ENCODE measurements at places on chromosomes 1 and 21. TPM values are rescaled to one million over a fixed set of nuclear protein-coding genes. Genes with fewer than 3 reads are reported as not detected.

Gene RPL22
- polyA plus RNA-seq = 542 TPM

Gene LEMD1
- polyA plus RNA-seq = not detected

- H3K4me3 ChIP-seq = peak overlapping the region; percentile 12
- no peaks in the 10 kb centered on the region for H3K27me3 ChIP-seq
- no peak for DNase-seq
- H3K4me1 ChIP-seq = peaks cover 30% of the 10 kb centered on the region
- no peak overlapping the region for H3K27ac ChIP-seq
Observed at GRCh38 chr1:231334952-231335351, 2.7 kb downstream of the EXOC8 start.

DNA sequence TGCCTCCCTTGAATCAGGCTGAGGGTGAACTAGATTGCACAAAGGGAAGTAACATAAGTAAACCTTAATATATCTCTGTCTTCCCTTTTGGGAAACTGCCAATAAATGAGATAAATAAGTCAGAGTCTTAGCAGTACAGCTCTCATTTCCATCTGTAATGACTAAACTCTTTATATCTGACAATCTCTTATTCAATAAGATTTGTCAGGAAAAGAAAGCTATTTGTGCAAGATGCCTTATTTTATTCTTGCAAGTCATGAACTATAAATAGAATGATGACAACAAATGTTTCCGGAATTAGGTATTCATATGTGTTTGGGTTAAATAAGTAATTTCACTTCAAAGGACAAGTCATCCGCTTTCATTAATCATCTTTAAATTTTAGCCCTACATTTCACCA is 229.2 kb downstream of the PTGER3 start:
- no peaks in the 10 kb centered on the region for H3K36me3 ChIP-seq
- H3K27ac ChIP-seq = no peak overlapping the region
- no peak overlapping the region for H3K4me3 ChIP-seq

Gene LCE3E
- not detected for polyA plus RNA-seq

DNA sequence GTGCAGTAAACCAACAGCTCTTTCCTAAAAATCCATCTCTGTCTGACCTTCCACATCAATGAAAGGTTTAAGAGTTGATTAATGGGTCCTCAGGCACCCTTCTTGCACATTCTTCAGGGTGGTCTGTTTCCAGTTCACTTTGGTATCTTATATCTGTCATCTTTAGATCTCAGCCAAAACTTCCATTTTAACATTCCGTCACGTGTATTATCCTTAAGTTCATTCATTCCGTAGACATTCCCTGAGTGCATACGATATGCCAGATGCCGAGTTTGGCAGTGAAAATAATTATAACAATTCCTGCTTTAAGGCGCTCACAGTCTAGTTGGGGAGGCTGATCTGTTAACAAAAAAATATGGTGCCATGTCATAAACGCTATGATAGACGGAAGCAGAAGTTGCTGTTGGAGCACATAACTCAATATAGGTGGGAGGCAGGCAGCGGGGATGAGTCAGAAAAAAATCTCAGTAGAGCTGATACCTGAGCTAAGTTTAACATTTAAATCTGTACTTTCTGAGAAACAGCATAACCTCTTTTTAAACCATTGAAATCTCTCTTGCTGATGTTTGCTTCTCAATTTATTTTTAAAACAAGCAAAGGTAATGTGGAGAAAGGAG is 59.6 kb upstream of the HOOK1 start:
- H3K36me3 ChIP-seq = no peaks in the 10 kb centered on the region
- H3K27me3 ChIP-seq = no peaks in the 10 kb centered on the region
- DNase-seq = no peak

DNA sequence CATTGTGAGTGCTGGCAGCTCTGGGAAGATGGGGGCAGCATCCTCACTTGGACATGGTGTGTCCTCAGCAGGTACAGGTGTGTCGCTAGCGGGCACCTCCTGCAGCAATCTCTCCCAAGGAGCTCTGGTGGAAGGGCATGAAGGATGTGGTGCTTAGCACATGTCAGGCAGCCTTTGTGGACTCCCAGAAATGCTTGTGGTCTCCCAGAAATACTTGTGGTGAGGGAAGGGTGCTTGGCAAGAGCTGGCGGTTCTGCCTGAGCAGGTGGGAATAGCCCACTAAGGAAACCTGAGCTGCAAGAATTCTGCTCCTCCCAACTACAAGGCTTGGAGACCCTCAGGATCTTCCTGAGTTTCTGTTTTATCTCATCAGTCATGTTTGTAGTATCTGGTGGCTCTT is 371.6 kb downstream of the PRDM2 start:
- no peak overlapping the region for H3K4me3 ChIP-seq
- H3K27ac ChIP-seq = no peak overlapping the region
- peaks cover 20% of the 10 kb centered on the region for H3K27me3 ChIP-seq
- H3K36me3 ChIP-seq = no peaks in the 10 kb centered on the region
- H3K4me1 ChIP-seq = no peaks in the 10 kb centered on the region
- no peak for DNase-seq

Gene OR2T11
- polyA plus RNA-seq = not detected

DNA sequence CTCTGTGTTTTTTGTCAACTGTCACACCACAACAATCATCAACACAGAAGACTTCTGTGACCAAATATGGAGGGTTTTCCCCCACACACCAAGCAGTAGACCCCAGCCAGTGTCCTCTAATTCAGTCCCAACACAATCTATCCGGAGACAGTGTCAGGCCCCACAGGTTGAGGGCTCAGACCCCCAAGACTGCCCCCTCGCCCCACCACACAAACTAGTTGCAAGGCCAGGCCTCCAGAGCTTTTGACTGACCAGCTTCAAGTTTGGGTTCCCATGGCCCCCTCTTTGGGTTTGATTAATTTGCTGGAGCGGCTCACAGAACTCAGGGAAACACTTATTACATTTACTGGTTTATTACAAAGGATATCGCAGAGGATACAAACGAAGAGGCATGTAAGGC is 37.2 kb downstream of the NEK2 start:
- no peak for DNase-seq
- no peaks in the 10 kb centered on the region for H3K27me3 ChIP-seq
- peaks cover 7% of the 10 kb centered on the region for H3K4me1 ChIP-seq
- no peak overlapping the region for H3K4me3 ChIP-seq

DNA sequence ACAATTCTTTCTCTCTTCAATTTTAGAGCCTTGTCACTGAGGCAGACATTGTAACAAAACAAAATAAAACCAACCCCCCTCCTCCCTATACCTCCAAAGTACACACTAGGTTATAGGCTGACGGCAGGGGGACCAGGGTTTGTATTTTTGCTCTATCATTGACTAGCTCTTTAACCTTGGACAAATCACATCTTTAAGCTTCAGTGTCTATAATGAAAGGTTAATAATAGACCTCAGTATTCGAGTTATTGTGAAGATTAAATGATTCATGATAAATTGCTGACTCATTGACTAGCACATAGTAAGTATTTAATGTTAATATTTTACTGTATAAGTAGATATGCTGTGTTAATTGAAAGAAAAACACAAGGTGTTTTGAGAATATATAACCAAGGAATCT is 1267.6 kb upstream of the ADGRL2 start:
- no peaks in the 10 kb centered on the region for H3K36me3 ChIP-seq
- DNase-seq = no peak
- no peaks in the 10 kb centered on the region for H3K4me1 ChIP-seq

- H3K36me3 ChIP-seq = no peaks in the 10 kb centered on the region
- H3K4me3 ChIP-seq = no peak overlapping the region
- H3K27me3 ChIP-seq = no peaks in the 10 kb centered on the region
- H3K27ac ChIP-seq = no peak overlapping the region
- no peaks in the 10 kb centered on the region for H3K4me1 ChIP-seq
Observed at GRCh38 chr21:26845759-26846035, 488 bp upstream of the ADAMTS1 start.

Gene CRP
- polyA plus RNA-seq = not detected

Gene FAM177B
- polyA plus RNA-seq = not detected

Gene CAMK1G
- polyA plus RNA-seq = not detected

Gene ITGB2
- 0.57 TPM for polyA plus RNA-seq

DNA sequence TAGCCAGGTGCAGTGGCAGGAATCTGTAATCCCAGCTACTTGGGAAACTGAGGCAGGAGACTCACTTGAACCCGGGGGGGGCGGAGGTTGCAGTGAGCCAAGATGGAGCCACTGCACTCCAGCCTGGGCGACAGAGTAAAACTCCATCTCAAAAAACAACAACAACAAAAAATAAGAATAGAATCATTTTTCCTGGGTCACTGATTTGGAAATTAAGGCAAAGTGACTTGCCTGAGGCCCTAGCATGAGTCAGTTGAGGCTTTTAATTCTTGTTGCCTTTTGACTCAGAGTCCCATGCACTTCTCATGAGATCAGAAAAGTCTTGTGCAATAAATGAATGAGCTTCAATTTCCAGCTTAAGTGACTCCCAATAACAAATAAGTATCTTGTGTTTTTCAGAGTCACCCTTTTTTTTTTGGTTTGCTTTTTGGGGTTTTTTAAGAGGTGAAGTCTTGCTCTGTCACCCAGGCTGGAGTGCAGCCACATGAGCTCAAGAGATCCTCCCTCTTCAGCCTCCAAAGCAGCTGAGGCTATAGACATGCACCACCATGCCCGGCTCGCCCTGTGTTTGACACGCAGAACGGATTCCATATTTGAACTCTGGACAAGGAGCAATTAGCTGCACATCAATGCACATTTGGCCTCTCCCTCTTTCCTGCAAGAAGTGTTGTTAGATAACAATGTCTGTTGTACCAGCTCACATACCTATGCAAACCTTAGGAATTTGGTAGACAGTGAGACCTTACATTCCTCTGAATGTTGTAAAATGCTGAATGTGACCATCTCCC is 3.4 kb upstream of the PLEKHM2 start:
- no peak overlapping the region for H3K27ac ChIP-seq
- peaks cover 13% of the 10 kb centered on the region for H3K4me1 ChIP-seq
- no peaks in the 10 kb centered on the region for H3K27me3 ChIP-seq
- no peak for DNase-seq
- 0 out of 3 replicates have a peak, but pooled peaks cover 2% of the 10 kb centered on the region for H3K36me3 ChIP-seq

- H3K27ac ChIP-seq = no peak overlapping the region
- no peaks in the 10 kb centered on the region for H3K27me3 ChIP-seq
- no peak overlapping the region for H3K4me3 ChIP-seq
- DNase-seq = no peak
- H3K4me1 ChIP-seq = peaks cover 70% of the 10 kb centered on the region
Observed at GRCh38 chr1:12551584-12551983, 66.4 kb downstream of the DHRS3 start.

- H3K4me3 ChIP-seq = no peak overlapping the region
- no peak for DNase-seq
- H3K27ac ChIP-seq = no peak overlapping the region
- H3K27me3 ChIP-seq = peaks cover 14% of the 10 kb centered on the region
- peaks cover 7% of the 10 kb centered on the region for H3K4me1 ChIP-seq
Observed at GRCh38 chr21:44935533-44935927, 4.3 kb upstream of the SLX9 start.

DNA sequence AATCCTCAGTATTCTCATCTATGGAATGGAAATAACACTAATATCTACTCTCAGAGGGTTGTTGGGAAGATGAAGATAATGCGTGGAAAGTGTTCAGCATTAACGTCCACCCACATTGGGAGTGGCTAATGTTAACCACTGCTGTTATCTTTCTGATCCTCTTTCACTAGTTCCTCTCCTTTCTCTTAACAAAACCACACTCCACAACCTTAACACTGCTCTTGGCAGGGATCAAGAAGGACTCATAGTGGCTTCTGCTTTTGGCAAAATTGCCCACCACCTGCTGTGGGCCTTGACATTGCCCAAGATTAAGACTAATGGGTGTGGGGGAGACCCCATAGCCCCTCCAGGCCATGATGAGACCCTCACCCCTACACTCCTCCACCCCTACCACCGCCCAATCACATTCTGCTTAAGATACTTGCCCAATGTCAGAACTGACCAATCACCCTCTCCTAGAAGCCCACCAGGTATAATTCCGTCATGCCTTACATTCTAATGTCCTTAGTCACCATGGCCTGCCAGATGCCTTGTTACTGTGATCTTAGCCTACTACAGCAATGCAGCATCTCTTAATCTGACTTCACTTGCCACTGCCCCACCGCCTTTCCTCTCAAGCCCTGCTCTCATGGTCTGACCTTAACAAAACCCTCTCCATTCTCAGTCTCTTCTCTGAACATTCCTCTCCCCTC is 27.1 kb downstream of the DHCR24 start:
- no peak for DNase-seq
- peak overlapping the region; percentile 19 for H3K27ac ChIP-seq
- peaks cover 21% of the 10 kb centered on the region for H3K4me1 ChIP-seq
- no peak overlapping the region for H3K4me3 ChIP-seq
- no peaks in the 10 kb centered on the region for H3K27me3 ChIP-seq

Gene KCND3
- not detected for polyA plus RNA-seq

Gene RHD
- polyA plus RNA-seq = 8.8 TPM

GRCh38 chr1:211129776-211130175 is 4.2 kb downstream of the KCNH1 start:
- DNase-seq = no peak
- no peaks in the 10 kb centered on the region for H3K36me3 ChIP-seq
- H3K27ac ChIP-seq = no peak overlapping the region

GRCh38 chr1:33949570-33949969 is 85.7 kb downstream of the HMGB4 start:
- H3K4me3 ChIP-seq = no peak overlapping the region
- H3K27me3 ChIP-seq = no peaks in the 10 kb centered on the region
- DNase-seq = no peak
- no peaks in the 10 kb centered on the region for H3K36me3 ChIP-seq
- no peaks in the 10 kb centered on the region for H3K4me1 ChIP-seq

Gene PADI1
- not detected for polyA plus RNA-seq

Gene SCYL3
- polyA plus RNA-seq = 7.1 TPM

DNA sequence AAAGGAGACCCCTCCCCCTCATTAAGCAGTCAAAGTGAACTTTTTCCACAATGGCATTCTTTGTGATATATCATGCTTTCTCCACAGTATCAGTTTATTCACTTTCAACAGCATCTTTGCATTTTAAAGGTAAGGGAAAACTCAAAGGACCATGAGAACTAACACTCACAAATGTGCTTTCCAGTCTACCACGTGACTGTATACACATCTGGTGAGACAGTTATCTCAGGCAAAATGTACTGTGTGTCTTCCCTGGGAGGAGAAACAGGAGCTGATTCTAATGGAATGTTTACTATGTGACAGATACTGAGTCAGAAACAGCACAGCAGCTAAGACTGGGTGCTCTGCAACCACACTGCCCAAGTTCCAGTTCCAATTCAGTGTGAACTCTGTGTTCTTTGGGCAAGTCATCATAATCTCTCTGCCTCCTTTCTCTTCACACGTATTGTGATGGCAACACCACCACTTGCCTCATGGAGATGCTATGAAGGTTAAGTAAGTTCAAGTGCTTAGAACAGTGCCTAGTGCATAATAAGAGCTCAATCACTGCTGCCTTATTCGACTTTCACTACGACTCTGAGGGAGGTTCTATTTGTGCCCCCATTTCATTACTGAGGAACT is 79.0 kb downstream of the SLC45A1 start:
- no peaks in the 10 kb centered on the region for H3K27me3 ChIP-seq
- no peaks in the 10 kb centered on the region for H3K4me1 ChIP-seq
- H3K27ac ChIP-seq = peak overlapping the region; percentile 10
